ENCODE measurements at places on chromosomes 16 and 17. TPM values are rescaled to one million over a fixed set of nuclear protein-coding genes. Genes with fewer than 3 reads are reported as not detected.

DNA sequence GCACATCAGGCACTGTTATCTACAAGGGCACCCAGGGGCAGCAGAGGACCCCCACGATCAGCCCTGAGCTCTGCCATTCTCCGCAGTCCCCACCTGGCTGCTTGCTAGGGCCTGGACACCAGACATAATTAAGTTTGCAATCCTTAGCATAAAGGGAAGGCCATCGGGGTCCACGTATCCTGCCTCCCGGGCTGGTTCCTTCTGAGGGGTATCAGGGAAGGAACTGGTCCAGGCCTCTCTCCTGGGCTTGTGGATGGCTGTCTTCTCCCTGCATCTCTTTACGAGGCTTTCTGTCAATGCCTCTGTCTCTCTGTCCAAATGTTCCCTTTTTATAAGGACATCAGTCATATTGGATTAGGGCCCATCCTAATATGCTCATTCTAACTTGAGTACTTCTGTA, 77.8 kb downstream of the CYLD start:
- DNase-seq, result no peak

GRCh38 chr16:81279392-81279791, 35.4 kb upstream of the GAN start:
- no peak for DNase-seq

The COL1A1 gene
- total RNA-seq, result 1.2 TPM

The OSBPL7 gene
- 46.1 TPM for total RNA-seq

GRCh38 chr17:82843904-82844680, 4.3 kb upstream of the ZNF750 start:
- DNase-seq, result no peak

The KLHL11 gene
- total RNA-seq, result 19.8 TPM

- DNase-seq, result peak; percentile 68
Observed at GRCh38 chr17:78421534-78422266, 43.3 kb downstream of the PGS1 start.

All from naive thymus-derived CD4-positive, alpha-beta T cell (primary cell).